Right lung (tissue), 10 donors: ENCODE measurements at places on chromosomes 5 and 9. TPM values are rescaled to one million over a fixed set of nuclear protein-coding genes. Genes with fewer than 3 reads are reported as not detected.

Gene DND1
- polyA plus RNA-seq = not detected

Gene SPATA31E1
- polyA plus RNA-seq = not detected

Gene FSTL4
- polyA plus RNA-seq = 0.15 TPM

Gene IRX2
- 69.5 TPM for polyA plus RNA-seq

Gene LAMC3
- polyA plus RNA-seq = 7.3 TPM

Gene SHROOM1
- 12.1 TPM for polyA plus RNA-seq

Gene STXBP1
- polyA plus RNA-seq = 41.2 TPM

Gene IFNB1
- polyA plus RNA-seq = not detected

Gene TPD52L3
- polyA plus RNA-seq = not detected

Gene ERMP1
- polyA plus RNA-seq = 24.6 TPM

DNA sequence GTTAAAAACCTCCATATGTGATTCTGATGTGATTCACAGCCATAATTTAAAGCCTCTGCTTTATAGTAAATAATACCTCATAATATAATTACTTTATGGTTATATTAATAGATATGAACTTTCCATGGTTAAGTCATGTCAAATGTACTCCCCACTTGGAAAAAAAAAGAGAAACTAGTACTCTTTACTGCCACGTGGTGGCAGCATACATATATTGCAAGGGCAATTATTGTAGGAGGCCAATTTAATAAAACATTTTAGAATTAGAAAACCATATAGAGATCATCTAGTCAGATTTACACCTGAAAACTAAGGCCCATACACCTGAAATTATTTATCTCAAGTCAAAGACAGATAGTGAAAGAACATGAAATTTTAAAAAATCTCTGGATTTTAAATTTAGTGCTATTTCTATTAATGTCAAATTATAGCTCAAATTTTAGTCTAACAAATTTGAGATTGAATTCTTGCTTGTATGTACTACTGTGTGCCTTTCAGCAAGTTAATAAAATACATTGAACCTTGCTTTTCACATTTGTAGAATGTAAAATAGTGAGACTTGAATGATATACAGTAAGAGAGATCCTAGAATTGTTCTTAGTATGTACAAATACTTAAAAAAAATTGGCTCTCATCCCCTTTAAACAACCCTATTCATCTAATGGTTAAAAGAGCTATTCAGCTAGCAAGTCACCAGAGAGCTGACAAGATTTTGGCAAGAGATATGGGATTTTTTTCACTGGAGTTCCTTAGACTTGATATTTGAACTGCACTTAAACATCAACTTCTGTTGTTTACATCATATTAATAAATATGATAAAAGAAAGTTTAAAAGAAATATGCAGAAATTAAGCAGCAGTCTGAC is 603.8 kb downstream of the TLE4 start:
- peak; percentile 28 for DNase-seq

- DNase-seq = no peak
Observed at GRCh38 chr9:114401344-114401743, 13.6 kb upstream of the AKNA start.

DNA sequence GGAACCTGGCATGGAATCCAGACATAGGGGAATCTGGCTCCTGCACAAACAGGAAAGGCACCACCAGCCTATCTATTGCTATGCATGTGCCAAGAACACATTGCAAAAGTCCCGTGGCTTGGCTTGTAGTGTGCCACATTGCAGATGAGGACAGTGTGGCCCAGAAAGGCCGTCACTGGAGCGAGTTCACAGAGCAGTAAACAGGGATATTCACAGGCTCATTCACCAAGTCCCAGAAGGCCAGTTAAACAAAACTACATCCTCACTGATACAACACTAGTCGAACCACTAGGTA is 39.6 kb upstream of the TRIM32 start:
- no peak for DNase-seq

- DNase-seq = no peak
Observed at GRCh38 chr5:84017523-84018172, 297.0 kb upstream of the HAPLN1 start.

- peak; percentile 23 for DNase-seq
Observed at GRCh38 chr9:120985819-120986222, 59.2 kb upstream of the TRAF1 start.

DNA sequence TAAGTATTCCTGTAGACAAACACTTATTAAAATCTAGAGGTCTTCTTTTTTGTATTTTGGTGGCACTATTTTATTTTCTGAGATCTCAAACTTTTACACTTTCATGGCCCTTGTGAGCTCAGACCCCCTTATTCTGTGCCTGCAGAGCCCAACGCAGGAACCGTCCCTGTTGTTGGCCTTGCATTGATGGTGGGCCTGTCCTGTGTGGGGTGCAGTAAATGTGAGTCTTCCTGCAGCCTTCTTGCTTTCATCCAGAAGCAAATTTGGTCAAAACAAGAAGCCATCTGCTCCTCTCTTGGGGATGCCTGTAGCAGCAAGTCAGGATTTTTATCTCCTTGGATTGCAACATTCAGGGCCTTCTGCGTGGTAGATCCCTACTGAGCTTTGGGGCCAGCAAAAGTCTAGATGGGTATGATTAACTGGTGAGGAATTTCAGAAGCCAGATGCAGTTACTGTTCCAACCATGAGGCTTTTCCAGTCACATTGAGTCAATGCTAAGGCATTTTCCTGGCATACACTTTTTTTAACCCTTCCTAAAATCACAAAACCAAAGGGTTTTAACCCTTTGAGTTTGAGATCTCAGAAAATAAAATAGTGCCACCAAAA is 31.7 kb downstream of the BASP1 start:
- DNase-seq = no peak

- no peak for DNase-seq
Observed at GRCh38 chr5:80225189-80225933, 30.5 kb downstream of the SERINC5 start.

- DNase-seq = no peak
Observed at GRCh38 chr5:90475436-90475980, 844 bp downstream of the POLR3G start.

- no peak for DNase-seq
Observed at GRCh38 chr5:120152472-120152871, 311.6 kb upstream of the PRR16 start.

DNA sequence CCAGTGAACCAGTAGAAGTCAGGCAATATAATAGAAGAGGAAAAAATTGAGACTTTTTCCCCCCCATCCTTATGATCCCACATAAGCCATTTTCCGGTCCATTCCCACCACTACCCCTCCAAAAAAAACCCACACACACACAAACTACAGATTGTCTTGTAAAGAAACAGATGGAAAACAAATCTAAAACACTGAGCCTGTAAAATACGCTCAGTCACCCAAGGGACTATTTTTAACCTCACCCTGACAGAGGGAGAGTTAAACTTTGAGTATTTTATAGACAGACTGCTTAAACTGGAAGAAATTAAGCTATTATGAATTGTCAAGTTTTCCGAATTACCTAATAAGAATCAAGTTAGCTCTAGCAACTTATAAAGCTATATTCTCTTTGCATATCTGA is 471.8 kb upstream of the C9orf72 start:
- DNase-seq = no peak

- DNase-seq = peak; percentile 62
Observed at GRCh38 chr5:94690778-94691177, 72.3 kb downstream of the SLF1 start.

GRCh38 chr9:107949061-107949460 is 459.5 kb upstream of the KLF4 start:
- no peak for DNase-seq

DNA sequence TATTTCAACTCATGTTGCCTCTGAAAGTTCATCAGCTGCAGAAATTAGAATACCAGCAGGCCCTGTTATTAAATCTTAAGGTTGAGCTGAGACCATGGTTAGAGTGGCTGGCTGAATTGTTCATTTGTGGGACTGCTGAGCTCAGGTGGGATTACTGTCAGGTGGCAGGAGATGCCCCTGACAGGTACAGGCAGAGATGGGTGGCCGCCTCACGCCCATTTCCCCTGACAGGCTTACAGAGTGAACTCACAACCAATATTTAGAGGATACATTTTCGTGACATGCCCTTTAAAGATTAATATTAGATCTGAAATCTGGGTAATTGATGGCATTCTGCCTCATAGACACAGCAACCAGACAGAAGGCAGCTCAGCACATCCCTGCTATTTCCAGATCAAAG is 136.0 kb downstream of the MVB12B start:
- DNase-seq = no peak

GRCh38 chr9:3662671-3663070 is 136.9 kb upstream of the RFX3 start:
- DNase-seq = no peak

- peak; percentile 61 for DNase-seq
Observed at GRCh38 chr5:61525512-61526206, 193.6 kb downstream of the ZSWIM6 start.

GRCh38 chr5:145805819-145806218 is 29.3 kb downstream of the PRELID2 start:
- DNase-seq = no peak

DNA sequence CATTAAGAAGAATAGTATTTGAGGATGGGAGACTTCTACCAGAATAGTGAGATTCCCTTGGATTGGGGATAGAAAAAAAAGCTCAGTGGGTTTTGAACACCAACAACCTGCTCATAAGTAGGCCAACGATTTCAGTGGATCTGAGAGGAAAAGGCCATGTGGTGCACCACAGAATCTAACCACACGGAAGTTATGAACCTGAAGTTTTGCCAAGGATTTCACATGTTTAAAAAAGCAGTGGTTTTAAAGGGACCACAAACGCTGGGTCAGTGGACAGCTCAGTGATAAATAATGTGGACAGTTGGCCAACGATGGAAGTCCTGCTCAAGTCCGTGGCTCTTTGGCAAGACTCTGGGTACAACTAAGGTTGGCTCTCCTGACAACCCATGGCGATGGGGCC is 107.2 kb upstream of the TXNDC8 start:
- no peak for DNase-seq

- no peak for DNase-seq
Observed at GRCh38 chr9:137193771-137194170, 5.3 kb downstream of the SSNA1 start.

DNA sequence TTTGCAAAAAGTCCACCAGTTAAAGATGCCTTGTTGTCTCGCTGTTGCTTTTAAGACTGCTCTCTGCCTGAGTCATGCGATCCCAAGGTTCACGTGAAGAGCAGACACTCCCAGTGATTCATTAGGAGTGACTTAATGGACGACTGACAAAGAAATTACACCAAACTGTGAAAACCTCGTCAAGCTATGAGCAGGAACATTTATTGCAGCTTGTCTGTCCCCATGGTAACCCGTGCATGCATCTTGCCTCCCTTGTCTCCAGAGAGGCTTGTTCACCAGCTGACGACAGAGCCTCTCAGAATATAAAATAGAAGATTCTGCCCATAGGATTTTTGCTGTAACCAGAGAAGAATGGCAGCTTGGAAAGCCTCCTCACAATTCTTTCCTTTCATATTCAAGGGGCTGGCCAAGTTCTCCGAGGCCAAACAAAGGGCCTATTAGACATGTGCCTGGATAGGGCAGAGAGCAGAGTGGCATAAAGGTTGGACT is 352.7 kb downstream of the SPOCK1 start:
- DNase-seq = no peak

DNA sequence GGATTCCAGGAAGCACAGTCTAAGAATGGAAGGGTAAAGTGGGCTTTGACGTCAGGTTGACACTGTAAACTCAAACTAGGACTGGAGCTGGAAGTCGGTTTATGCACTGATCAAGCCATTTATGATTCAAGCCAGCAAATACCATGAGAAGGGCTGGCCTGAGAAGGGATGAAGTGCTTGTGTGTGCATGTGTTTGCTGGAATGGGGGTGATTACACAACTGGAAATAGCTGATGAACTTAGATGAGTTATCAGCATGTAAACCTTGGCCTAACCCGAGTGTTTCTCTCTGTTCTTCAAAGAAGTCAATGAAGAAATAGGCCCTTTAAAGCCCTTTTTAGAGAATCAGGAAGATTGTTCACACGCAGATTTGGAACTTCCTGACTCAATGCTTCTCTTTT is 287.6 kb downstream of the RFX3 start:
- peak; percentile 33 for DNase-seq

- no peak for DNase-seq
Observed at GRCh38 chr5:5710471-5710870, 288.0 kb downstream of the ICE1 start.

GRCh38 chr5:52760695-52761366 is 26.9 kb upstream of the ITGA1 start:
- no peak for DNase-seq

DNA sequence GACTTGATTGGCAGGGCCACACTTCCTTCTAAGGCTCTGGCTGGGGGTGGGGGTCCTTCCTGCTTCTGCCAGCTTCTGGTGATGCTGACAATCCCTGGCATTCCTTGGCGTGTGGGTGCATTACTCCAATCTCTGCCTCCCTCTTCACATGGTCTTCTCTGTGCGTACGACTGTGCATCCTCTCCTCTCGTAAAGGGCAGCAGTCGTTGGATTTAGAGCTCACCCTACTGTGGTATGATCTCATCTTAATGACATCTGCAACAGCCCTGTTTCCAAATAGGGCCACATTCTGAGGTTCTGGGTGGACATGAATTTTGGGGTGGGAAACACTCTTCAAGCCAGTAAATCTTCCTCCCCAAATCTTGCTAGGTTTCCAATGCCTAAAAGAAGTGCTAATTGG is 36.8 kb downstream of the ROPN1L start:
- no peak for DNase-seq

- DNase-seq = no peak
Observed at GRCh38 chr9:130042406-130042884, 544 bp downstream of the FNBP1 start.

- no peak for DNase-seq
Observed at GRCh38 chr9:97763874-97764273, 66.7 kb upstream of the XPA start.

GRCh38 chr5:142287973-142288313 is 36.9 kb downstream of the SPRY4 start:
- DNase-seq = no peak

DNA sequence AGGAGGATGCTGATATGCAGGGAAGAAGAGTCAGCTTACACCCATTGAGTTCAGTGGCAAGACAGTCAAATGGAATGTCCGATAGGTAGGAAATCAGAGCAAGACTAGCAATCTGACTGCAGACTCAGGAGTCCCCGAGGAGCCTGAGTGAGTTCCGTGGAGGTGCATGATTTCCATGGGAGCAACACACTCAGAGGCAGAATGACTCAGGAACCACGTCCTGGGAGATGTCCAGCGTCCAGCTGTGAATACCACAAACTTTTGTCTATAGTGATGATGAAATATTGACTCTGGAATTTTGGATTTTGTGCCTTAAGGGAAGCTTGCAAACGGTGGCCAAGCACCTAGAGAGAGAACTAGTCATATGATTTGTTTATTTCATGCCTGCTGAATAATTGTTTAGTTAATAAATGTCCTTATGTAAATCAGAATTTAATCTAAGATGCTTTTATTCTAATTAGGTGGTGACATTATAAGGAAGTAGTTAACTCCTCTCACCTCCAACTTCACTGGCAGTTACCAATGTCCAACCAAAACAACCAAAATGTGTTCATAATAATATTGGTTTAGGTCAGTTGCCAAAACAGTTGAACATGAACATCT is 100.4 kb downstream of the PDE4D start:
- DNase-seq = no peak

- DNase-seq = no peak
Observed at GRCh38 chr9:113219186-113219936, 1.7 kb downstream of the FKBP15 start.

GRCh38 chr9:116003397-116003796 is 150.2 kb upstream of the PAPPA start:
- no peak for DNase-seq
